ENCODE measurements at places on chromosomes 11 and 22.

DNA sequence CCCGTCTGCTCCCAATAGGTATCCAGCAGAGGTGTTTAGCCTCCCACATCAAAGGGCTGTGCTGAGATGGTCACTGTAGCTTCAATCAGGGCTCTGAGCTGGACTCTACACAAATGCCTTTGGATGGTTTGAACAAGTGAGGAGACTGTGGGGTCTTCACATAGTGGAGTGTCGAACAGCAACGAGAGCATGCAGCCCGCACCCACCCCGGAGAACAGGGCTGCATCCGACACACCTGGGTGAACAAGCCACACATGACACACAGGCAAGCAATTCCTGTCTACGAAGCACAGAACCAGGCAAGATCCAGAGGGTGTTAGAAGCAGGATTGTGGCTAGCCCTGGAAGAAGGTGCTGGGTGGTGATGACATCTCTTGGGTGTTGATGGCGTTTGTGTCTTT, 58.0 kb upstream of the FGF3 start:
- no peak for DNase-seq

- DNase-seq = no peak
These were observed at the start of gene JHY for GRCh38 chr11:122882189-122882856. TSS of gene JHY (plus strand) at chr11:122882759. CDS start at chr11:122885850, 3,091 bp downstream.

GRCh38 chr11:99601179-99601578, 580.4 kb downstream of the CNTN5 start:
- no peak for DNase-seq

- no peak for DNase-seq
These were observed 48.5 kb upstream of the BMAL1 start for GRCh38 chr11:13229136-13229535.

DNA sequence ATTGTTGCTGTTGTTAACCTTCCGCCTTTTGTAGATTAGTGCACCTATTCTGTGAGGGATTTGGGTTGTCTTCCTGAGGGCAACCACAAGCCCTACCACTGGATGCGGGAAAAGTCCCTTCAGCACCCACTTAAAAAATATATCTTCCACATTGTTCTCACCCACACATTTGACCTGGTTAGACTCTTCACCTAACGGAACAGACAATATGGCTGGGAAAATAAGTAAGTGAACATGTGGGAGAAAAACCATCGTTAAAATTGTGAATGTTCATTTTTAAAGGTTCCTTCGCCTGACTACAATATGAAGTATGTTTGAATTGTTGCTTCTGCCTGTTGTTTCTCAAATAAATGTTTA, 72.0 kb upstream of the MPEG1 start:
- no peak for DNase-seq

GRCh38 chr11:13448876-13449275, 14.1 kb downstream of the BTBD10 start:
- DNase-seq = no peak

GRCh38 chr11:18492888-18493287, 33.9 kb downstream of the TSG101 start:
- DNase-seq = no peak

DNA sequence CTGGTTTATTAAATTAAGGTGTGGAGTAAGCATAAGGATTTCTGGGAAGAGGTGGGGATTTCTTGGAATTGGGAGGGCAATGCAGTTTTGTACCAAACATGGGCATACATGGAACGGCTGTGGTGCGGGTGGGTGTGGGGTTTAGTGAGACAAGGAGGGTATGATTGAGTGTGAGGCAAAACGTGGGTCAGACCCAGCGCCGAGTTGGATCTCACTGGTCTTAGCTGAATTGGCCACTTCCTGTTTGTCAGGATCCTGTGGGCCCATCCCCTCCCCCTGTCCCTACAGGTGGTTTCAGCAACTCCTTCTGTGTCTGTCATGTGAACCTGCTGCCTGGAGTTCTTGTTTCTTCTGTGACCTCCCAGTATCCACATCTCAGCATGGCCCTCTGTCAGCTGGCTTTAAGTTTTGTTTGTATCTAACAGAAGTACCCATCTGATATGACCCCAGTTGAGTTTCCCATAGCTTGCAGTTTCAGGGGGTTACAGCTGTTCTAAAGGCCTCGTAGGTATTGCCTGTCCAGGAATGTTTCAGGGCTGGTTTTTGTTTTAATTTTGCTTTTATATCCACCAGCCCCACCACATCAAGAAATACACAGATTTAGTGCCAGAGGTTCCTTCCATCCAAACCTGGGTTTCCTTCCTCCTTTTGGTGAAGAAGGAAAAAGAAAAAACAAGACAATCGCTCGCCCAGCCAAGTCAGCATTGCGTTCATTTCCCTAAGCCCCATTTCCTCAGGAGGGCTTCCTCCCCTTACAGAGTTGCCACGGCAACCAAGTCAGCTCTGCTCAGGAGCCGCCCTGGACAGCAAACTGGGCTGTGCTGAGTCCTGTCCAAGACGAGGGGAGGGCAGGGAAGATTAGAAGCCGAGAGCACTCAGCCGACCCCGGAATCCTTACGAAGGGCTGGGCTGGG, 6.0 kb downstream of the APOL1 start:
- no peak for DNase-seq

DNA sequence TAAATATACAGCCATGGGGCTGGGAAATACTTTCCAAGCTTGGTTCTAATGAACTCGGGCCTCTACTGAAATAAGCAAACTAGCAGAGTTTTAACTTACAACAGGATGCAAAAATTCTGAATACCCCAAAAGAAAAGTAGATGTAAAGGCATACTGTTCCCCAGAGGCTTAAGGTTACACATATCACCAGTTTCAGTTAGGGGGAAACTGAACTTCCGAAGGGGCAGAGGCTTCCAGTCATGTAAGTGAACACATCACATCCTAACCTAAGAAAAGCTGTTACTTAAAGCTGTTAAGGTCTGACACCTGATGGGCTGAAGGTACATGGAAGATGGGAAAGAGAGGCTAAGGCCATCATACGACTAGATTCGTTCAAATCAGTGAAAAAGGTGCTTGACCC, 2.3 kb downstream of the GAB2 start:
- no peak for DNase-seq

- no peak for DNase-seq
These were observed 15.5 kb downstream of the DCPS start for GRCh38 chr11:126319374-126319740.

DNA sequence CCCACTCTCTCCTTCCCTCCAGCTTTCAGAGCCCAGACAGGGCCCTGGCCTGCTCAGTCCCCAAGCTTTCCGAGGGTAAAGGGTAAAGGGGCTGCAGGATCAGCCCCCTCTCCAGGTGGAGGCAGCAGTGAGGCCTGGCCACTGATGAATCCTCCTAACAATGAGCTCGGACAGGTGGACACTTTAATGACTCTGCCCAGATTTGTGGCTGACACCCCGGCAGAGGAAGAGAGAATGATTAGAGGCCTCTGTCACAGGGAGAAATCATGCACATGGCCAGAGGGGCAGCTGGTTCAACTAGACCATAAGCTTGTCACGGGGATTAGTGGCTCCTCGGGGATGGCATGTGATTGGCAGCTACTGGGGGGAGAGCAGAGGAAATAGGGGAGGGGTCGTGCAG, 587.5 kb upstream of the B3GAT1 start:
- DNase-seq = no peak

- no peak for DNase-seq
These were observed 4.4 kb upstream of the KRTAP5-9 start for GRCh38 chr11:71543866-71544265.

- DNase-seq = no peak
These were observed 58.2 kb upstream of the LMO1 start for GRCh38 chr11:8321876-8322275.

GRCh38 chr11:102809971-102810370, 12.0 kb upstream of the MMP1 start:
- no peak for DNase-seq

- no peak for DNase-seq
These were observed 24.7 kb downstream of the NCF4 start for GRCh38 chr22:36885474-36885873.

GRCh38 chr11:13343931-13344717, 66.5 kb downstream of the BMAL1 start:
- peak; percentile 76 for DNase-seq

GRCh38 chr11:30861064-30861463, 274.9 kb upstream of the MPPED2 start:
- no peak for DNase-seq

DNA sequence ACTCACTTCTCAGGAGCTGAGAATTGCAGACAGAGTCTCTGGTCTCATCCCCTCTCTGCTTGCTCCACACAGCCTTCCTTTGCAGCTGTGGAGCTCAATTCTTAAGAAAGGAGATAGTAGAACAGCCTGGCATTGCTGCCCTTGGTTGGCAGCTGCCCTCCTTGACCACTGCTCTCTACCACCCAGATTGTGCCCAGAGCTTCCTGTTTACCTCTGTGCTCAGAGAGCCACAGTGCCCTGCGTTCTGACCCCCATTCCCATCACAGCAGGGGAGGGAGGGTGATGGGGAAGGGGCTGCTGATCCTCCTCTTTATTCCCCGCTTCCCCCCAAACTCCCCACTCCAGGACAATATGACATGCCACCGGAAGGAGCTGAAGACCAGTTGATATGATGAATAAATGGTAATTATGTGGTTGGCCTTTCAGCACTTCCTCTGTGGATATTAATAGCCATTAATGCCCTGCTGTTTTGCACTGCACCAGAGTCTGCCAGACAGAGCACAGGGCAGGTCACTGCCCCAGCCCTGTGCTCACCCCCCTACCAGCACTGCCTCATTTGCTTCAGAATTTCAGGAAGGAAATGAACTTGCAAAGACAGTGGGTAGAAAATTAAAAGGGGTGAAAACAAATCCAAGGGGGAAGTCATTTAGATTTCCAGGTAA, 426.8 kb upstream of the CADM1 start:
- no peak for DNase-seq

DNA sequence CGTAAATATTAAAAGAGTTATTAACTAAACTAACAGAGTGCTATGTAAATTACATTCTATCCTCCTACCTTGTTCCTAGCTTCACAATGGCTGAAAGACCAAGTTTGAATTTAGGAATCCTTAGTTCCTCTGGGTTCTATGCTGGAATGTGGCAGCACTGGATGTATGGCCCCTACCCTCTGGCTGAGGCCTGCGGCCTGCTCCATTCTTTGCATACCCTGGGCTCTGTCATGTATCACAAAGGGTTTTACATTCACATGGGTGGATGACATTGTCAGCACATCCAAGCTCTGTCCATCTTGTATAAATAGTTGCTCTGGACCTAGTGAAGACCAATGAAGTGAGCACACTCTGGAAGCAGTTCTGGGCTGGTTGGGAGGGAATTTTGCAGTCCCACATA, 54.5 kb downstream of the AASDHPPT start:
- no peak for DNase-seq

All from Caco-2 (cell line).